ENCODE measurements at places on chromosomes 4 and X.

GRCh38 chrX:149207518-149207917, 297.6 kb downstream of the IDS start:
- no peak for DNase-seq

DNA sequence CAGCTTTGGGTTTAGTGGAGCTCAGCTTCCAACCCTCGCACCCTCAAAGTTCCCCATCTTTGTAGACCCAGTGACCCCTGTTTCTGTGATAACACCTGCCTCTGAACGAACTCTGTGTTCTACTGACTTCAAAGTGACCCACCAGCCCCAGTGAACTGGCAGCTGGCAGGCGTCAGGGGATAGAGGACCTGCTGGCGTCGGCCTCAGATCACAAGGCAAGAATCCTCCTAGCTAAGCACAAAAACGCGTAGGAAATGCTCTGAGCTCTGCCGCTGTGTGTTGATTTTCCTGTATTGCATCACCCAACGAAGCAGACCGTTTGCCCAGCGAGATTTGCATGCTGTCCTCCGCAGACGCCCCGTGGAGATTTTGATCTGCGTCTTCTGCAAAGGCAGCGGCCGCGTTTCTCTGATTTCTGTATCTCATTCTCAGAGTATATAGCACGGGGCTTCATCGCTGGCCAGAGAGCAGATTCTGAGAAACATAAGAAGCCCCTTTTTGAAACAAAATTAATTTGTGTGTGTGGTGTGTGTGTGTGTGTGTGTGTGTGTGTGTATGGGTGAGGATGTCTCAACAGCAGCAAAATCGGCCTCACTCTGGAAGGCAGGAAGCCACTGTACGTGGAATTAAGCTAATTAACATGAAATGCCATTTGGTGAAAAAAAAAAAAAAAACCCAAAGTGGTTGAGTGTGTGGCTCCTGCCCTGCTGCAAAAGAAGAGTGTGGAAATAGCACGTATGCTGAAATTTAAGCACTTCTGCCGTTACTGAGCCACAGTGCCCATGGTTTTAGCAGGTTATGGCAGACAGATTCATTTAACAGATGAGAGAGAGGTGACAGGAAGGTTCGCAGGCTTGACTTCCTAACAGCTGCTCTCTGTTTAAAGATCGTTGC, 29.2 kb upstream of the ASMTL start:
- no peak for DNase-seq

- DNase-seq = no peak
Observed at GRCh38 chrX:35150052-35150451, 207.5 kb downstream of the FAM47B start.

DNA sequence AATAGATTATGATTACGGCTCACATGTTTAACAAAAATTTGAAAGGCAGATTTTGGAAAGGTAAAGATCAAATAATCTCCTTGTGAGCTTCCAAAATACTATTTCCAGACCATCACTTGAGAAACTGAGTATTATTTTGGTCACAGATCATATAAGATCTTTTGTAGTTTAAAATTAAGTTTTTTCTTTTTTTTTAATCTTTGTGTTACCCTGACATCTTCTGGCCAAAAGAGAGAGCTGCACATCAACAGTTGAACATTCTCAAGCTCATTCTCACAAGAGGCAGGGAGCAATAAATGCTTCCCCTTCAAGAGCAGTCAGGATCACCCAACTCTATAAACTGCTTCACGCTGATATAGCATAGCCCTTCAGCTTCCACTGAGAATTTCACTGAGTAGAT, 15.9 kb downstream of the TMEM192 start:
- DNase-seq = no peak

- no peak for DNase-seq
Observed at GRCh38 chr4:17033768-17034181, 135.3 kb upstream of the LDB2 start.

DNA sequence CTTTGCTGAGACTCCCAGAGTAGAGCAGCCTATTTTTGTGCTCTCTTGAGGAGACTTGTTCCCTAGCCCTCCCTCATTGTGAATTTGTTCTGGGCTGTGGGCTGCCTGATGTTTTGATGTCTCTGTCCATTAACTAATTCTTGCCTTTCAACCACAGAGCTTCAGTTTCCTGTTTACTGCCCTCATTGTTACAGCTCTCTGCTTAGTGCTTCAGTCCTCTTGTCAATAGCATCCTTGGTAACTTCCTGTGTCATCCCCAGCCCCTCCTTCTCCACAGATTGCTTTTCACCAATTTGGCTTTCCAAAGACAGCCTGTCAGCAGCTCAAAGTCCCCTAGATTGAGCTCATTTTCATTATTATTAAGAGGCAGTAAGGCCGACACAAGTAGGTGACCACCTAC, 69.9 kb downstream of the COX7B2 start:
- DNase-seq = no peak

GRCh38 chrX:42437211-42437610, 340.8 kb downstream of the PPP1R2C start:
- no peak for DNase-seq

- no peak for DNase-seq
Observed at GRCh38 chr4:7320206-7320797, 114.4 kb downstream of the PSAPL1 start.

DNA sequence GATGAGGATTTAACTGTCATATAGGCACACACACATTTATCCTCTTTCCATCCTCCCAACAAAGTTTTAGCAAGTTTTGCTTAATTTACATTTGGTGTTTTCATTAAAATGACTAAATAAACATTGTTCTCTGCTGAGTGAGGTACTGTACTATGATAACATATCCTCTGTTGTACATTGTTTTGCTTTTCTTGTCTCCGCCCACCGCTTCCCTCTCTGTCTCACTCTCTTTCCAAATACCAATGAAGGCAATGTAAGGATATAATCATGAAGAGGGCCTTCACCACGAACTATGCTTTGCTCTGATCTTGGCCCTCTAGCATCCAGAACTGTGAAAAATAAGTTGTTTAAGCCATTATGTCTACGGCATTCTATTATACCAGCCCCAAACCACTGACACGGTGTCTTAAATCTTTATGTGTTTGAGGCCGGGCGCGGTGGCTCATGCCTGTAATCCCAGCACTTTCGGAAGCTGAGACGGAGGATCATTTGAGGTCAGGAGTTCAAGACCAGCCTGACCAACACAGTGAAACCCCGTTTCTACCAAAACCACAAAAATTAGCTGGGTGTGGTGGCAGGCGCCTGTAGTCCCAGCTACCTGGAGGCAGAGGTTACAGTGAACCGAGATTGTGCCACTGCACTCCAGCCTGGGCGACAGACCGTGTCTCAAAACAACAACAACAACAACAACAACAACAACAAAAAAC, 65.3 kb downstream of the HPRT1 start:
- no peak for DNase-seq

- DNase-seq = no peak
Observed at GRCh38 chr4:188168726-188169373, 29.6 kb downstream of the TRIML1 start.

DNA sequence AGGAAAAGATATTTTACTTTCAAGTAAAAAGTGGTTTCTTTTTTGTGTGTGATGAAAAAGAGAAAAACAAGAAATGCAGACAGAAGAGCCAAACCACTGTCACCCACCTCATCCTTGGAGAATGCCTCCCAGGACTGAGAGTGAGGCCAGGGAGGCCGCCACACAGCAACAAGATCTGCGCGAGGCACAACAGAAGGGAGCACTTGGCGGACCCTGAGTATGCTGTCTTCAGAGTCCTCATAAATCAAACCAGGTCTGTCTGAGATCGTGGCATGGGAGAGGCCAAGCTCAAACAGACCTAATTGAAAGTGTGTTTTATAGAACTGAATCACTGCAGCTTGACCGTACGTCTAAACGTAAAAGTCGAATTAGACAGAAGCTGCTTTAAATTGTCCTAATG, 134.3 kb upstream of the VCX2 start:
- no peak for DNase-seq

- DNase-seq = no peak
Observed at GRCh38 chr4:81769244-81769643, 297.5 kb upstream of the RASGEF1B start.

DNA sequence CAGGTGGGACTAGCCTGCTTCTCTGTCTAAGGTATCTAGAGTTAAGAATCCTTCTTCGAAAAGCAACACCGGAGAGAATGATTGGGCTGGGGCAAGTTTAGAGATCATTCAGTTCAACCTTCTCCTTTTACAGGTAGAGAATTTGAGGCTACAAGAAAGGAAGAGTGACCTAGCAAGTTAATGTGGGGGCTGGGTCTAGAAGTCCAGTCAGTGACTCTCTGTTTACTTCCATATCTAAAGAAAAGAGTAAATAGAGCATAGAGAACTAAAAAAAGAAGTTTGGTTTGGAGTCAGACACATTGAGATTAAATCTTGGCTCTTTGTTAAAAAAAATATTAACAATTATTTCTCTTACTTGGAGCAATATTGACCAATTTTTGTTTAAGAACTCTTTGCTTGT, 64.1 kb upstream of the NPNT start:
- no peak for DNase-seq

GRCh38 chr4:52477191-52477780, 181.8 kb downstream of the USP46 start:
- no peak for DNase-seq

- no peak for DNase-seq
Observed at GRCh38 chr4:146245246-146245645, 30.9 kb downstream of the REELD1 start.

- no peak for DNase-seq
Observed at GRCh38 chrX:85561231-85561630, 181.8 kb upstream of the POF1B start.

GRCh38 chr4:174629265-174629664, 107.0 kb upstream of the HPGD start:
- no peak for DNase-seq

- no peak for DNase-seq
Observed at GRCh38 chr4:17366496-17366895, 145.4 kb downstream of the QDPR start.

DNA sequence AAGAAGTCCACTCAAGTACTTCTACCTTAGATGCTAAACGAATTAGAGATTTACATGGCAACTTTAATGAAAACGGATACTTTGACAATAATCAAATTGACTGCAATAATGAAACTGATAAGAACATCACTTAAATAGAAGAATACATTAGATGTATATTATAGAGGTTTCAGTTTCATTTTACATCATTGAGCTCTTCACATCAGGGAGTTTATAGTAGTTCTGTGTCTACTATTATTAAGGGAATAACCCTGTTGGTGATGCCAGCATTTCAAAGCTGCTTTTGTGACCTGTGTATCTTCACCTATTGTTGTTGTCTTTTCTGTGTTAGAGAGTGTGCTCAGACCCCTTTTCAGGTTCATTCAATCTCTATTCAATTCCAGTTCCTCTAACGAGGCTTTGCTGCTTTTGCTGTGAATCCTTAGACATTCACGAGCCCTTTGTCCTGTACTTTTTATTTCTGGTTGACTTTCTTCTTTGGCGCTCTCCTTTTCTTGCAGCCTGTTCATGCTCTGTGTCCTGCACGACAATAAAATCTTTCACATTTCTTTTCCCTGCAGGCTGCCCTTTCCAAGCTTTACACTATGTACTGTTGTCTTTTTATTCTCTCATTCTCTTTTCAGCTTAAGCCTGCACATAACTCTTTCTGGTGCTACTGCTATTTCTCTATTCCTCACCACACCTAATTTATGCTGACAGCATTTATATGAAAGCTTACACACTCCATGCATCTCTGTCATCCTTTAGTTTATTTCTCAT, 232.1 kb downstream of the CPE start:
- no peak for DNase-seq

GRCh38 chr4:8540072-8540471, 40.1 kb upstream of the GPR78 start:
- DNase-seq = no peak
